ENCODE measurements at places on chromosomes 2 and 18. TPM values are rescaled to one million over a fixed set of nuclear protein-coding genes. Genes with fewer than 3 reads are reported as not detected.

Gene LINC00305
- 4.3 TPM for polyA plus RNA-seq

DNA sequence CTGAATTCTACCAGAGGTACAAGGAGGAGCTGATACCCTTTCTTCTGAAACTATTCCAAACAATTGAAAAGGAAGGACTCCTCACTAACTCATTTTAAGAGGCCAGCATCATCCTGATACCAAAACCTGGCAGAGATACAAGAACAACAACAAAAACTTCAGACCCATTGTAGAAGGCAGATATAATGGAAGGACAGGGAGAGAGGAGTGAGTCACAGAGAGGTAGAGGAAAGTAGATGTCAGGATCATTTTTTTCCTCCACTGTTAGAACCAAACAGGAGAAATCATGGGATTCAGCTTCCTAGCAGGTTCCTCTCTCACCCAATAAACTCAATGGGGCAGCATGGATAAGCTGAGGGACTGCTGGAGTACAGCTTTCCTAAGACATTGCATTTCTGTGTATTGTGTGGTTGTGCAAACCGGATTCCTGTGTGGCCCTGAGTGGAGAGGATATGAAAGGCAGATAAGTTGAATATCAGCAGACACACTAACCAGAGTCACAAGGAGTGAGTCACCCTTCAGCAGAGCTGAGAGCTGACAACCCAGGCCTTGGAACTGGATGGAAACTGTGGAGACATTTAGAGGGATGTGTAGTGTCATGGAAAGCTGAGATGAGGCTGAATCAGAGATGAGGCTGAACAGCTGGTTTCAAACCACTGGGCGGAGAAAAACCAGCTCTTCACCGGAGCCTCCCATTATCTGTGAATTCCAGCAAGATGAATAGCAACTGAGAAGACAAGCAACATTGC, 60.9 kb upstream of the MMADHC start:
- no peak for DNase-seq

DNA sequence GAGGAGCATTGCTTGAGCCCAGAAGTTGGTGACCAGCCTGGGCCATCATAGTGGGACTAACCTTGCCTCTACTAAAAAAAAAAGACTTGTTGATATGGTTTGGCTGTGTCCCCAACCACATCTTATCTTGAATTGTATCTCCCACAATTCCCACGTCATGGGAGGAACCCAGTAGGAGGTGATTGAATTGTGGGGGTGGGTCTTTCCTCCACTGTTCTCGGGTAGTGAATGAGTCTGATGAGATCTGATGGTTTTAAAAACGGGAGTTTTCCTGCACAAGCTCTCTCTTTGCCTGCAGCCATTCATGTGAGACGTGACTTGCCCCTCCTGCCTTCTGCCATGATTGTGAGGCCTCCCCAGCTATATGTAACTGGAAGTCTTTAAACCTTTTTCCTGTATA, 47.0 kb downstream of the PROC start:
- no peak for DNase-seq

- DNase-seq: no peak
These were observed 44.9 kb upstream of the TWIST2 start for GRCh38 chr2:238802957-238803356.

DNA sequence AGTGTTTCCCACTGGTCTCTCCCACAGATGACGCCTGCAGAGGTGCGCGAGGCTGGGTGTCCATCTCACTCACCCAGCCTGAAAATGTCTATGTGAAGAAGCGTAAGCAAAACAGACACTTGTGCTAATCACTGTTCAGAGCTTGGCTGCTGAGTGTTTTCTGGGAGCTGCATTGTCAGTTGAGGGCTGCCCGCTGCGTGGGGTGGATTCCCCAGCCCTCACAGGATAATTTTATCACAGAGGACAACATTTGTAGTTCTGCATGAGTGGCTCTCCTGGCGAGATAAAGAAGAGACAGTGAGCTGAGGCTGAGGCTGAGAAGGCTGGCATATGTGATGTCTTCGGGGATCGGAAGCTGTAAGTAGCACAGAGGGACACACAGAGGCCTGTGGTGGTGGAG, 16.2 kb upstream of the CAPN13 start:
- no peak for DNase-seq

Gene ANKZF1
- 94.0 TPM for polyA plus RNA-seq

Gene GBX2
- 0.70 TPM for polyA plus RNA-seq

GRCh38 chr2:9217838-9218770, 11.5 kb downstream of the ASAP2 start:
- no peak for DNase-seq

GRCh38 chr2:194105358-194105757, 1551.7 kb upstream of the SLC39A10 start:
- DNase-seq: no peak

Gene COL4A4
- polyA plus RNA-seq: 56.0 TPM

DNA sequence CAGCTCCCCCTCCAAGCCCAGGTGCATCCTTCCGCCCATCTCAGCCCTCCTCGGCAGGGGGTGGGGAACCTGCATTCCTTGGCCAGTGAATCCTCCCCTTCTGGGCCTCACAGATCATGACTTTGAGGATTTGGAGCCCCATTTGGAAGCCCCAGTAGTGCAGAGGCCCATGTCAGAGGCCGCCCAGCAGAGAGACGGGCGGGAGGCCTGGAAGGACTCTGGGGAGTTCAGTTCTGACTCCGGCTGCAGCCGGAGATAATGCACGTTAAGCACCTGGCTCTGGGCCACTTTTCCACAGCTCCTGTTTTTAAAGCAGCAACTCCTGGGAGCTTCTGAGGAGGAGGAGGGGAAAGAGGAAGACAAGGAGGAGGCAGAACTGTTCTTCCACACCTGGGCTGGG, 14.9 kb downstream of the ATOH8 start:
- DNase-seq: no peak

GRCh38 chr2:238097201-238097987, 2.7 kb upstream of the ESPNL start:
- no peak for DNase-seq

DNA sequence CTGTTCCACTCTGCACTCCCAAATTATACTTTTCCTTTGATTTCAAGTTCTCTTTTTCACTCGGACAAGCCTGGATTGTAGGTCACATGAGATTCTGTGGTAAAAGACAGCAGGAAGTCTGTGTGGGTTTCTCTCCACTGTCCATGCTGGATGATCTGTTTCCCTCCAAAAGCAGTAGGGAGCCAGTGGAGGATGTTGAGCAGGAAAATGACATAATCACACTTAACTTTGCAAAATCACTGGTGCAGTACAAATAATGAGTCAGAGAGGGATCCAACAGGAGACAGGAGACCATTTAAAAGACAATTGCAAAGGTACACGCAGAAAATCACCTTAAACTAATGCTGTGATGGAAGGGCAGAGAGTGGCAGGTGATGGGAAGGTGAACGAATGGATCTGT, 301.3 kb downstream of the ZNF407 start:
- DNase-seq: no peak

Gene TSPYL6
- not detected for polyA plus RNA-seq

Gene TCF23
- 0.62 TPM for polyA plus RNA-seq

Gene SLC4A1AP
- polyA plus RNA-seq: 35.7 TPM

DNA sequence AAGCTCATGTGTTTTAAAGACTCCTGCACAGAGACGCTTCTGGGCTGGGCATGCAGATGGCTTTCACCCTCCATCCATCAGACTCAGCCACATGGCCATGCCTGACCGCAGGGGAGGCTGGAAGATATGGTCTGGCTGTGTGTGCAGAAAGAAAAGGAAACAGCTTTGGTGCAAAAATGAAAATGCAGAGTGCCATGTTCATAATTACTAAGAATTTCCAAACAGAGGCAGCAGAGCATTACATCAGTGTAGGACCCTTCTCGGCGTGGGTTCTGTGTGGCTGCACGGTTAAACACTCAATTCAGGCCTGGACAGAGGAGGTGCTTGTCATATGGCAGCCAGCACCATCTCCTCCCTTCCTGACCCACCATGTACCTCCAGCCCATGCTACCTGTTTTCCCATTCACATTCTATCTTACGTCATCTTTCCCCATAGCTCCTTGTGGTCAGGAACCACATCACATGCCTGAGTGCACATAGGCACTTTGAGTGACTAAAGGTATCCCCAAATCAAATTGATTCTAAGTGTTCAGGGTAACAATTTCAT, 200.3 kb upstream of the ID2 start:
- no peak for DNase-seq

Gene CAPN13
- 1.2 TPM for polyA plus RNA-seq

- peak; percentile 24 for DNase-seq
These were observed 287.3 kb upstream of the SETBP1 start for GRCh38 chr18:44393406-44393805.

- DNase-seq: no peak
These were observed 9.2 kb downstream of the IRS1 start for GRCh38 chr2:226790431-226790830.

DNA sequence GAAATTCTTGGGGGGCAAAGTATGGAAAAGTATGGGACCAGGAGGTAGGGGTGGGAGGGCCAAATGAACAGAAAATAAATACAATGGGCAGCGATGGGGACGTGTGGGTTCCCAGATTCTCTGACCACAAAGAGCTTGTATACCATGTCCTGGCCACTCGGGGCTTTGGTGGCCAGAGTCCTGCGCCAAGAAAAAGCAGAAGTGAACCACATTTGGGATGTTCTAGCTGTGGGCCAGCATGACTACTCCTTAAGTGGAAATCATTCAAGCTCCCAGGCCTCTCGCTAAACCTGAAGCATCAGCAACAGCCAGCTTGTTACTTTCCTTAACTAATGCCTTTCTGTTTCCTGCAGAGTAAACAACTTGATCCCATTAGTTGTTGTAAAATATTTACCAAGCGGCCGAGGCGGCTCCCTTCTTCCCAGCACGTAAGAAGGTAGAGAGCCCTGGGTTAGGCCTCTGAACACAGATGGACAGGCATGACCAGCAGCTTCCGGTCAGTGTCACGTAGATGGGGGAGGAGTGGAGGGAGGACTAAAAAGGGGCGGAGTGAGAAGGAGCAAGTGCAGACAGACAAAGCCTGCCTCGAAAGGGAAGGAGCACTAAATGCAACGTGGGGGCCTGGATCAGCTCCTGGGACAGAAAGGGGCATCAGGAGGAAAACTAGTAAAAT, 88.2 kb downstream of the GALNT14 start:
- no peak for DNase-seq

DNA sequence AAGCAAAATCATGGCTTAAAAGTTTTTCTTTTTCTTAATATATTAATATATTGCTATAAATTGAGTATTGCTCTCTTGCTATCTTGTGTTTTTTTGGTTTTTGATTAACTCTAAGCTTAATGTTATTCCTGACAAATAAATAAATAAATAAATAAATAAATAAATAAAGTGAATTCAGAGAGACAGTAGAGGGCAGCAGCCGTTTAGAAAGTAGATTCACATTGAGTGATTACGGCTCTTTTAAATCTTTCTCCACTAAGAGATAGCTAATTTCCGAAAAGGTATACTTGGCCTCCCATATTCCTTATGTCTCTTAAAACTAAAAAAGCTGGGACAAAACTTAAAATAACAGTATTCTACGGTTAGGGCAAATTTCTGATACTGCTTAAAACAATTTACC, 34.3 kb downstream of the MSH2 start:
- peak; percentile 2 for DNase-seq

- no peak for DNase-seq
These were observed 462.6 kb downstream of the SLC4A3 start for GRCh38 chr2:220090050-220090449.

- DNase-seq: no peak
These were observed 78.9 kb downstream of the RAB31 start for GRCh38 chr18:9787036-9787435.

Gene ALLC
- not detected for polyA plus RNA-seq
